ENCODE measurements at places on chromosomes 1 and 21. TPM values are rescaled to one million over a fixed set of nuclear protein-coding genes. Genes with fewer than 3 reads are reported as not detected.

Gene TEX38
- total RNA-seq = not detected

Gene ZFP69B
- 2.9 TPM for total RNA-seq

Gene PRAMEF12
- not detected for total RNA-seq

Gene CORT
- 1.1 TPM for total RNA-seq

Gene RASSF5
- total RNA-seq = 10.7 TPM

Gene BTF3L4
- 32.8 TPM for total RNA-seq

Gene OMA1
- total RNA-seq = 38.9 TPM

Gene BRINP2
- 0.35 TPM for total RNA-seq

Gene HES4
- 46.8 TPM for total RNA-seq

Gene KCND3
- 1.3 TPM for total RNA-seq

Gene ANKRD45
- total RNA-seq = 3.5 TPM

Gene AIRE
- 0.70 TPM for total RNA-seq

Gene ACTL8
- not detected for total RNA-seq

Gene FALEC
- not detected for total RNA-seq

Gene FYB2
- 1.3 TPM for total RNA-seq

Gene GPR25
- total RNA-seq = not detected

All from metanephros (tissue), 2 donors.